Activated CD4-positive, CD25-positive, alpha-beta regulatory T cell (primary cell): ENCODE measurements at places on chromosomes 5 and 9.

- no peak for DNase-seq
Observed at GRCh38 chr5:93099902-93100347, 481.1 kb downstream of the NR2F1-AS1 start.

- DNase-seq, result no peak
Observed at GRCh38 chr5:148343046-148343407, 7.7 kb downstream of the SPINK9 start.

- DNase-seq, result no peak
Observed at GRCh38 chr5:179623906-179624741, 653 bp upstream of the HNRNPH1 start.

- DNase-seq, result no peak
Observed at GRCh38 chr5:177546258-177546741, 8.1 kb downstream of the FAM193B start.

- no peak for DNase-seq
Observed at GRCh38 chr9:36441966-36442365, 41.9 kb upstream of the RNF38 start.

- DNase-seq, result no peak
Observed at GRCh38 chr5:115375893-115376292, 79.4 kb upstream of the CCDC112 start.

GRCh38 chr9:124695280-124695890 is 75.7 kb downstream of the NR6A1 start:
- DNase-seq, result no peak

- DNase-seq, result no peak
Observed at GRCh38 chr5:6875376-6875775, 162.1 kb downstream of the TENT4A start.

GRCh38 chr9:104831681-104832080 is 67.8 kb downstream of the NIPSNAP3B start:
- DNase-seq, result no peak

DNA sequence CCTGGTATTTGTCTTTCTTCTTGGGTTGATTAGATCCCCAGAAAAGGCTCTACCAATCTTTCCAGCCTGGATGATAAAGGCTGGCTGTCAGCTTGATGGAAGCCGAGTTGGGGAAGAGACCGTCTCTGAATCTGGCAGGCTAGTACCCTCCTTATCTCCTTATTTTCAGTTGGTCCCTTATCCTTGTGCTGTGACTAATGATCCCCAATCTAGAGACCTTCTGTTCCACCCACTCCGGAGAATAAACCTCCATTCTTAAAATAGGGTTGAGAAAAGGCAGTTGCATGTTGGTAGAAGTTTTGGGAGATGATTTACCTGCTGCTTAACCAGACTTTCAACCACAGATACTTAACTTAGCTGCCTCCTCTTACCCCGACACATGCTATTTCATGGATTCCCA is 52.3 kb downstream of the PRKACG start:
- DNase-seq, result no peak

- DNase-seq, result no peak
Observed at GRCh38 chr5:178766936-178767912, 36.8 kb upstream of the ZNF354A start.

GRCh38 chr9:72800328-72800994 is 152.4 kb downstream of the ALDH1A1 start:
- no peak for DNase-seq

- no peak for DNase-seq
Observed at GRCh38 chr9:1238407-1238806, 188.2 kb downstream of the DMRT2 start.

- no peak for DNase-seq
Observed at GRCh38 chr5:63563008-63563917, 399.0 kb downstream of the HTR1A start.

DNA sequence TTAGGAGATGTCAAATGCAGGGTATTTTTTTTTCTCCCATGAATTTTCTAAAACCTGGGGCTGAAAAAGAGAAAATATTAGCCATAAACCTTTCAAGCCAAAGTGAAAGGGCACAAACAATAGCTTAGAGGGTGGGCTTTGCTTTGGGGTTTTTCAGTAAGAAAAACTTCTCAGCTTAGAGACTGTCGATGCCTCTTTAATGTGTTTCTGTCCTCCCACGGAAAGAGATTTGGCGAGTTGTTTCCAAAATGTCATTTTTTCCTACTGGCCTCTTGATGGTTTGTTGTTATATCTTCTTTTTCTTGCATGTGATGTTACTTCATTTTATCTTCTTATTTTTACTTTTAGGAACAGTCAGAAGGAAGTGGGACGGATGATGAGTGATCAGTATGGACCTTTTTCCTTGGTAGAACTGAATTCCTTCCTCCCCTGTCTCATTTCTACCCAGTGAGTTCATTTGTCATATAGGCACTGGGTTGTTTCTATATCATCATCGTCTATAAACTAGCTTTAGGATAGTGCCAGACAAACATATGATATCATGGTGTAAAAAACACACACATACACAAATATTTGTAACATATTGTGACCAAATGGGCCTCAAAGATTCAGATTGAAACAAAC is 177.3 kb downstream of the SMARCA2 start:
- DNase-seq, result no peak

DNA sequence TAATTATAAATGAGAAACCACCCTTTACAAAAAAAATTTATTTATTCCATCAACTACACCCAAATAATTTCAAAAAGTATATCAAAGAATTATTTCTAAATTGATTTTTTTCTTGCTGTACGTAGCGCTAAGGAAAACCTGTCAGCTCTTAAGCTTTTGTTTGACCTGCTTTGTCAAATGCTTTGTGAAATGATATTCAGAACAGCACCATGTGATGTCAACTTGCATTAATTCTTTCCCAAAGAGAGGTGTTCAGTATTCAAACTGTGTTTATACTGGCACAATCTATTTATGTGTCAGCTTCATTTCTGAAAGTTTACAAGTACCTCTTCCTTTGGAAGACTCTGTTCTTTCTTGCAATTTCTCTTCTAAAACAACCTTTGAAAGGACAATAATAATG is 12.0 kb upstream of the ARSB start:
- no peak for DNase-seq

- no peak for DNase-seq
Observed at GRCh38 chr5:95668728-95669127, 14.1 kb downstream of the SPATA9 start.

- no peak for DNase-seq
Observed at GRCh38 chr5:90446961-90447360, 27.6 kb downstream of the MBLAC2 start.

DNA sequence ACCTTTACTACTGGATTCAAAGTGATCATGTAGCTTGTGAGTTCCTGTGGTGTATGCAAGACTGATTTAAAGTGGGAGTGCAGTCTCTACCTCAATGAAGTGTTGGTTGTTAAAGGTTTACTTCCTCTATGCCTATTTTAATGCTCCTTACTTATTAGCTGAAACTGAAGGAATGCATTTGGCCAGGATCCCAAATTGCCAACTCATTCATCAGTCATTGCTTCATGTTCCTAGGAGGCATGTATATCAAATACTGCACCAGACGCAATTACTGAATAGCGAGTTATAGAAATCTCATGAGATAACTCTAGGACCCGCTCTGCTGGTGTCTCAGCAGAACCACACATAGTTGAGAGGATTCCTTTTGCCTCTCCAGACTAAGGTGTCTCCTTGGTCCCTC is 143.0 kb upstream of the RPS23 start:
- DNase-seq, result no peak

DNA sequence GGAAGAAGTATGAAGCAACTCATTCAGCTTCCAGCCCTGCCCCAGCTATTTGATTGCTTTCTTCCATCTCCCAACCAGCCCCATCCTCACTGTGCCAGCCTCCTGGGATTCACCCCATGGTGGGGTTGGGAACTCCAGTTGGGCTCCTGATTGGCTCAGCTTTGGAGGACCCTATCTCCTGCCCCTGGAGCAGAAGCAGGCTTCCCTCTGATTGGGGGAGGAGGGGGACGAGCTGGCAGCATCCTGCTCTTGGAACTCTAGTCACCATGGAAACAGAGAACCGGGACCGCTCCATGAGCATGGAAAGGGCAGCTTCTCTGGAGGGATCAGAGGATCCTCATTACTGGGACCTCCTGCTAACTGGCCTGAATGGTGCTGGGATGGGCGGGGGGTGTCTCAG is 2.6 kb downstream of the SLC6A7 start:
- no peak for DNase-seq

- DNase-seq, result no peak
Observed at GRCh38 chr9:86907346-86907745, 40.0 kb downstream of the GAS1 start.

GRCh38 chr9:20988671-20989315 is 42.6 kb downstream of the HACD4 start:
- DNase-seq, result no peak

DNA sequence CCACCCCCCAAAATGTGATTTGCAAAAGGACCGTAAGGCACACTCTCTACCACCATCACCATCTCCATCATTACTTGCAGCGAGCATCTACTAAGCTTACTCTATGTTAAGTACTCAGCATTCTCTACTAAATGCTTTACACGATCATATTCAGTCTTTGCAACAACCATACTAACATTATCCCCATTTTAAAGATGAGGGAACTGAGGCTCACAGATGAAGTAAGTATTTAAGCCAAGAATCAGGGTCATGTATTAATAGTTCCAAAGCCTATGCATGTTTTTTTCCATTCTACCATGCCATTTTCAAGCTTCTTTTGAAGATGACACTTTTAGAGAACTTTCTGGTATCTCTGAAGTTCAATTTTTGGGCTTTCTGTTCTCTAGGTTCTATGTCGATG is 121.7 kb upstream of the ANKRD55 start:
- no peak for DNase-seq

GRCh38 chr5:131607903-131608540 is 27.0 kb downstream of the RAPGEF6 start:
- no peak for DNase-seq

DNA sequence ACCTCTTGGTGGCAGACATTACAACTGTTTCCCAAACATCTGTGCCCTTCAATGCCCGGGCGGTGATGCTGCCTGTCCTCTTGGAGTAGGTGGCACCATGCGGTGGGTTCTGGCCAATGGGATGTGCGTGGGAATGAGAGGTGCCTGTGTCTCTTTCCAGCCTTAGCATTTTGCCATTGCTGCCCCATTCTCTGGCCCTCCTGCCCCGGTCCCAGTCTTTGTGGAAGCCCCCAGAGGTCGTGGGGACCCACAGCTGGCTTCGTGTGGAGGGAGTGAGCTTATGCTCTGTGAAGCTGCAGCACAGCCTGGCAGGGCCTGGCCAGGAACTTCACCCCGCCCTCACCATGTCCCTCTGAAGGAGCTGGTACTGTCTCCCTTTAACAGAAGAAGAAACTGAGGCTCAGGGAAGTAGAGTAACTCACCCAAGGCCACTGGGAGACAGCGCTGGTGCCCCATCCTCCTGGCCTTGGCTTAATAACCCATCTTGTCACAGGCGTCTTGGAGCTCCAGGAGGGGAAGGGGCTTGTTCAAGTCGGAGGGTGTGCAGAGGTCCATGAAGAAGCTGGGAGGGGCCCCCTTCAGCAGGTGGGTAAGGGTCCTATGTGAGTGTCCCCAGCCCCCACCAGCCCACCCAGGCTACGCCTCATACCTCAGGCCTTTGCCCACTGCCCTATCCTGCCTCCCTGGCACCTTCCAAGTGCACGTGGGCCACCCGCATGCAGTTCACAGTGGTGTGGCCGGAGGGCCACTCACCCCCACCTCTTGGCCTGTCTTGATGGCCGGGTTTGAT is 173.6 kb downstream of the GAPVD1 start:
- no peak for DNase-seq

- DNase-seq, result no peak
Observed at GRCh38 chr5:136080113-136080482, 51.3 kb downstream of the TGFBI start.

DNA sequence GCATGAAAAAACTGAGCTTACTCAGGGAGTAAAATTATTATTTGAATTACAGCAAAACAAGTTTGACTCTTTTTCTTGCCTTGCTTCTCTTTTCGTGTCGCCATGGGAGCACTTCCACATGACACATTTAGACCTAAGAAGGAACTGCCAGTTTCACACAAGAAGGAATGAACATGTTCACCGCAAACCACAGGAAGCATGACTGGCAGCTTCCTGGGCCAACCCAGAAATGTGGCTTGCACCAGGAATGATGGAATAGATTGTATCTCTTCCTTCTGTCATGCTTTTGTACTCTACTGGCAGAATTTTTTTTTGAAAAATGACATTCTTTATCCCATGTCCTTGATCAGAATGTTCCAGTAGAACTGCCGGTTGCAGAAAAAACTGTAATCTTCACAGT is 32.9 kb upstream of the MAN2A1 start:
- no peak for DNase-seq

GRCh38 chr5:50832657-50833284 is 166.3 kb downstream of the PARP8 start:
- no peak for DNase-seq

- DNase-seq, result no peak
Observed at GRCh38 chr5:142743592-142744441, 26.4 kb upstream of the ARHGAP26 start.

DNA sequence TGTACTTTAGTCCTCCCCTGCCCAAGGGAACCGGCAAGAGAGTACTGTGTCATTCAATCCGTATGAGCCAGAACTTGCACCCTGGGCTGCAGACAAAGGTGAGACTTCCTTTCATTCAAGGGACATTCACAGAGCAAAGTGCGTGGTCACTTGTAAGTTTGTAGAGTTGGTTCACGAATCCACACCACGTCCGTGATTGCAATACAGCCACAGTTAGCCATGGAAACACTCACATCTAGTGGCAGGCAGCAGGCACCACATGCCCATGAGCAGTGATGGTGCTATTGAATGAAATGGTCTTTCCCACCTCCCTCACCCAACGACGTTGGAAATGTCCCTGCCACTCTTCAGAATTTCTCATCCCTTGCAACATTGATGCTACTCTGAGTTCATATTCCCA is 72.6 kb downstream of the SYK start:
- DNase-seq, result no peak

GRCh38 chr5:67038817-67039603 is 157.6 kb downstream of the CD180 start:
- no peak for DNase-seq

- DNase-seq, result peak; percentile 47
Observed at GRCh38 chr9:92965061-92965758, 17.9 kb downstream of the FGD3 start.

GRCh38 chr9:75002422-75003023 is 25.6 kb downstream of the CARNMT1 start:
- DNase-seq, result no peak

- no peak for DNase-seq
Observed at GRCh38 chr5:44535621-44536020, 146.4 kb upstream of the FGF10 start.

DNA sequence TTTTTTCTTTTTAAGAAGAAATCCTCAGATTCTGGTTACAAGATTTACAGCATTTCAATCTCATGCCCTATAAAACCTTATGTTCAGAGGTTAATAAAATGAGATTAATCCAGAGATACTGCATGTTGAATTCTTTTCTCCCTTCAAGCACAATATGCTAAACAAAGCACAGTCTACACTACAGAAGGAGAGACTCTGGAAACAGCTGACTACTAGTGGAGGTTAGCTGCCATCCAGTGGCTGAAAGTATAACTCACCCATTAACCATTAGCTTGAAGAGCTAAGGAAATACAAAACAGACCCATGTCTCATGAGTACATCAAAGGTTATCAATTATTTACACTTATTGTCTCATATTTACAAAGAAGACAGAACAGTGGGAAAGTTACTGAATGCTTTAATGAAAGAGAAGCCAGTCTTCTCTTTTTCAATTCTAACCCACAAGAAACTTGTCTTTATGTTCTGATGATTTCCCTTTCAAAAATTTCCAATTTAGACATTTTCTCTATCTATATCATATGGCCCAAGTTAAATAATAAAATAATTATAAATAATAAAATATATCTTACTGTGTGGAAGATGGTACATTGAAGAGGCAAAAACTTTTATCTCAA is 12.7 kb upstream of the DNAH5 start:
- DNase-seq, result no peak

- no peak for DNase-seq
Observed at GRCh38 chr9:128389395-128390149, 18.4 kb downstream of the URM1 start.
